ENCODE measurements at places on chromosomes 12 and 14. TPM values are rescaled to one million over a fixed set of nuclear protein-coding genes. Genes with fewer than 3 reads are reported as not detected.

DNA sequence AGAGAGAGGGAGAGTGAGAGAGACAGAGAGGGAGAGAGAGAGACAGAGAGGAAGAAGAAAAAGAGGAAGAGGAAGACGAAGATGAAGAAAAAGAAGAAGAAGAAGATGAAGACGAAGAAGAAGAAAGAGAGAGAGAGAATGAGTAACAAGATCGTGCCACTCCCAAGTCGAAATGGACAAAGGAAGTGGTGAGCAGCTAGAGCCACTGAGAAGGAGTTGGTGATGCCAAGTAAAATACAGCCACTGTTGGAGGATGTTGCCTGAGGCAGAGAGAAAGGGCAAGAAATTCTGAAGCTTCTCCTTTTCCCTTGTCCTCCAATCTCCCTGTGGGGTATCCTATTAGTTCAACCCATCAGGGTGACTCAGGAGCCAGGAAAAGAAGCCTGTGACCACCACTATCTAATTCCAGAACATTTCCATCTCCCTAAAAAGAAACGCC is 12.5 kb upstream of the ANAPC5 start:
- no peak for DNase-seq

PITPNM2 gene
- 17.9 TPM for total RNA-seq

- DNase-seq, result no peak
Observed at GRCh38 chr14:49919825-49920659, 27.2 kb downstream of the ARF6 start.

DNA sequence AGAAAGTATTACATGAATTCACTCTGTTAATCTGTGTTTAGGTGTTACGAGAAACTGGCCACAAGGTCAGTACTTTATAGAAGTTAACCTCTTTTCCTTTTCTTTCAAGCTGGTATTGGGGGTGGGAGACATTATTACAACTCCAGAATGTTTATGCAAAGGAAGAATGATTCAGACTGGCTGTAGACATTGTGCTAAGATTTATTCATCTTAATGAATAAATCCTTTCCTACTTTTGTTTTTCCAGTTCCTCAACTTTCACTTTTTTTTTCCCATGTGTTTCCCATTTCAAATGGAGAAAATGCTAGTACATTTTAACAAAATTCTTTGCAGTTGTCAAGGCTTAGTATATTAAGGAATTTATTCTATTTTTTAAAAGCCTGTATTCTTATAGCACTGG is 1.3 kb downstream of the OTOGL start:
- no peak for DNase-seq

DNA sequence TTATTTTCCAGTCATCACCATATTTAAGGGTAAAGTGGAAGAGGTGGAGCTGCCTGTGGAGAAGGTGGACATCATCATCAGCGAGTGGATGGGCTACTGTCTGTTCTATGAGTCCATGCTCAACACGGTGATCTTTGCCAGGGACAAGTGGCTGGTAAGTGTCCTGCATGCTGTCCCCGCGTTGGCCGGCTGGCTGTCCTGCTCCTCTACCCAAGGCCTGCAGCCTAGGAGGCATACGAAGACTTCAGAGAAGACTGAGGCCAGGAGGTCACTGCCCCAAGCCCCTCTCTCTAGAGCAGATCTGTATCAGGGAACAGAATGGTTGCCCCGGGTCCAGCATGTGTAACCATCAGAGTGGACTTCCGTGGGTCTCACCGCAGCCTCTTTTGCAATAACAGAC is 77.7 kb downstream of the PRMT8 start:
- DNase-seq, result no peak

- DNase-seq, result no peak
Observed at GRCh38 chr14:65057695-65058094, 44.6 kb downstream of the MAX start.

OR10P1 gene
- total RNA-seq, result not detected

DNA sequence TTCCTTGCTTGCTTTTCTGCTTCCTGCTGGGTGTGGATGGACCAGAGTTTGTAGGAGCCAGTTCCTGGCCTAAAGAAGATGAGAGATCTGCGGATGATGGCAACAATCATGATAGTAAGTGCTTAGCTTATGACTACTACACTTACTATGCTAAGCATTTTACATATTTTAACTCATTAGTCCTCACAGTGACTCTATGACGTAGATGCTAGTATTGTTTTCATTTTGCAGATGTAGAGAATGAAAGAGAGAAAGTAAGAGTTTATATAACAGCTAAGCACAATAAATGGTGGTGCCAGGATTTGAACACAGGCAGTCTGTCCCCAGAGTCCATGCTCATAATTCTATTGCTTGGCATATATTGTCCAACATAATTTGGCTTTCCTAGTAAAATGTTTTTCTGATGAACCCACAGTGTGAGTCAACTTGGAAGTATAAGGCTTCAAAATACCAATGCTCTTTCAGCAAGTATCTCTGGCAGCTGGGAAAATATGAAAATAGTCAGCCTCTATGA is 363.2 kb upstream of the DDHD1 start:
- DNase-seq, result no peak

DLK1 gene
- total RNA-seq, result not detected

DNA sequence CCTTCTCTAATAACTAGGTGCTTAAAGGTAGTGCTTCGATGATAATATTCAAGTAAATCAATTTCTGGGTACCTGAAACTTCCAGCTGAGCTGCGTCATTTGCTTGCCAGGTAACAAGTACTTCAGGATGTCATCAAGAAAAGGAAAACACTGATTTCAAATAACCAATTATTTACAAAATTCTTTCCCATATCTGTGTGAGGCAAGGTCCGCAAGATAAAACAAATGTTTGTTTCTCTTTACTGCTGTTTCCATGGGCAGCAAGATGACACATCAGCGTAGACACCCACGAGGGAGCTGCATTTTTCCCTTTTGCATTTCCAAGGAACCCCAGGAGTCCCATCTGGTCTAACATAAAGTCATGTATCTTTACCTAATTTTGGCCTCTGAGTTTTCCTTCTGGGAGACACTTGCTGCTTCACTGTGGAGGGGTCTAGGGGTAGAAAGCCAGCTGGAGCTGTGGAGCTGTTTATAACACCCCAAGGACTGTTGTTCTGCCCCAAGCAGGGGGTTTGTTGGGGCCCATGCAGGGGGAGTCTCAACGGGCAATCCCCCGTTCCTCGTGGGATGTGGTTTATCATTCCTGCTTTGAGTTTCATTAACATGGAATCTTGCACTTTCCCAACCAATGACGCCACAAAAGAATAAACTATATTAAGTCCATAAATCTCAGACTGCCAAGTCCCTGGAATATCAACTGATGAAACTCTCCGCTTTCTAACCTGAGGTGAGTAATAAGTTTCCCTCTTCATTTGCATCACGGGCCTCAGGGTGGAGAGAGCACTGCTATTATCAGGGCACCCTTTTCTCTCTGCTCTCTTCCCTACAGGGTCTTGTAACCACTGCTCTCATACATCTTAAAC is 112.8 kb upstream of the PELI2 start:
- DNase-seq, result no peak

Measured in activated CD8-positive, alpha-beta T cell treated with anti-CD3 and anti-CD28 coated beads for 36 hours (primary cell).